ENCODE measurements at places on chromosomes 12 and 14.
A peak's percentile ranks its signal among the peaks of the same experiment; 100 is the strongest.

DNA sequence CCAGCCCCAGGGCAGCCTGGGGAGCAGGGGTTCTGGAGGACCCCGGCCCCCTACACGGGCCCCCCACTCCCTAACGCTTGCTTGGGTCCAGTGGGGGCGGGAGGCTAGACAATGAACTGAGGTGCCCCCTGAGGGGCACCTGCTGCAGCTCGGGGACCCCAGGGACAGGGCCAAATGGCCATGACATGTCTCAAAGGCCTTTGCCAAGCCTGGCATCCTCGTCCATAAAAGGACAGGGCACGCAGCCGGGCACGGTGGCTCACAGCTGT is 11.7 kb upstream of the C14orf180 start:
- DNase-seq: no peak

DNA sequence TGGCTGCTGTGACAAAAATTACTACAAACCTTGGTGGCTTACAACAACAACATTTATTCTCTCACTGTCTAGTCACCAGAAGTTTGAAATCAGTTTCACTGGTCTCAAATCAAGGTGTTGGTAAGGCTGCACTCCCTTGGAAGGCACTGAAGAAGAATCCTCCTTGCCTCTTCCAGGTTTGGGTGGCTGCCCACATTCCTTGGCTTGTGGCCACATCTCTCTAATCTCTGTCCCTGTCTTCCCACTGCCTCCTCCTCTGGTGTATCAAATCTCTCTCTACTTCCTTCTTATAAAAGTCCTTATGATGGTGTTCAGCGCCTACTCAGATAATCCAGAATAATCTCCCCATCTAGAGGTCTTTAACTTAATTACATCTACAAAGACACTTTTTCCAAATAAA is 31.0 kb downstream of the PLCZ1 start:
- DNase-seq: no peak

- no peak for DNase-seq
Observed at GRCh38 chr14:24150567-24150966, 3.3 kb downstream of the RNF31 start.

GRCh38 chr14:66121859-66122258 is 364.3 kb upstream of the CCDC196 start:
- no peak for DNase-seq

DNA sequence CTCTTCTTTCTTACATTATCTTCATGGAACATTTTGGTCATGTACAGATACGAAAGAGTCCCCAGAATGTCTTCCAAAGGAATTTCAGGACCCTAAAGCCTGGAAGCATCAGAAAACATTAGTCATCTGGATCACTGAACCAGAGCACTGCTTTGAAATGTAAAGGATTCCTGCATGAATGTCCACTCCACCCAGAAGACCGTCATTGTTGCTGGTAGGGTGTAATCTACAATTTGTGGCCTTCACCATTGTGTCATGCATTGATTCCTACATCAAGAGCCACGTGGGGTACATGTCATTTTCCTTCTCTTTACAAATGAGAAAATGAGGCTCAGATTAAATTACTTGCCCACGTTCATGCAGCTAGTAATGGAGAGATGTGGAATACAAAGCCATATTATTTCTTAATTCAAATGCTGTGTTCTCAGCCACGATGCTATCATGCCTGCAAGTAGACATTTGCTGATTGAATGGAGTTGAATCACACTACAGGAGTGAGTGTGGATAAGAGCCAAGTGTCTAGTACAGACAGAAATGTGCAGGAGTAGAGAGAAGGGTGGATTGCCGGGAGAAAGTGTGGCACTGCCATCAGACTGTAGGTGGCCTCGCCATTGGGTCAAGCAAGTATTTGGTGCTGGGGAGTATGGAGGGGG is 231.2 kb downstream of the C12orf75 start:
- DNase-seq: no peak

GRCh38 chr12:122499991-122500684 is 594 bp downstream of the ZCCHC8 start:
- DNase-seq: peak; percentile 59

GRCh38 chr14:42683707-42684106 is 1077.0 kb downstream of the LRFN5 start:
- DNase-seq: no peak

Data from activated CD4-positive, alpha-beta T cell treated with anti-CD3 and anti-CD28 coated beads for 48 hours (primary cell).